ENCODE measurements at places on chromosomes 4 and X.

- no peak for DNase-seq
These were observed 261.2 kb upstream of the GPC4 start for GRCh38 chrX:133676344-133677122.

- no peak for DNase-seq
These were observed 21.8 kb upstream of the TBC1D14 start for GRCh38 chr4:6887591-6888371.

DNA sequence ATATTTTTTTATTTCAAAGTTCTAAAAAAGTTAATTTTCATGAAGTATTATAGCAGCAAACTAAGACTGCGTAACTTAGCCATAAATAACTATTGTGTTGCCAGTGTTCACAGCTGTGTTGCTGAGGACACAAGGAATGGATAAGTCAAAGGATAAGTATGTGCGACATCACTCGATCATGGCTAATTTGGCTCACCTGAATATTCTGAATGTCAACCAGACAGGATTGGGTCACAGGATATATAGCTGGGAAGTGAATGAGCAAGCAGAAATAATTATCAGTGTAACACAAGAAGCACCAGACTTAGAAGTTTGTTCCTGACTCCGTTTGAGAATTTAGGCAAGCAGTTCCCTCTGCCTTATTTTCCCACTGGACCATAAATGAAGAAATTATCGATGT is 33.9 kb downstream of the PRDM8 start:
- DNase-seq, result no peak

DNA sequence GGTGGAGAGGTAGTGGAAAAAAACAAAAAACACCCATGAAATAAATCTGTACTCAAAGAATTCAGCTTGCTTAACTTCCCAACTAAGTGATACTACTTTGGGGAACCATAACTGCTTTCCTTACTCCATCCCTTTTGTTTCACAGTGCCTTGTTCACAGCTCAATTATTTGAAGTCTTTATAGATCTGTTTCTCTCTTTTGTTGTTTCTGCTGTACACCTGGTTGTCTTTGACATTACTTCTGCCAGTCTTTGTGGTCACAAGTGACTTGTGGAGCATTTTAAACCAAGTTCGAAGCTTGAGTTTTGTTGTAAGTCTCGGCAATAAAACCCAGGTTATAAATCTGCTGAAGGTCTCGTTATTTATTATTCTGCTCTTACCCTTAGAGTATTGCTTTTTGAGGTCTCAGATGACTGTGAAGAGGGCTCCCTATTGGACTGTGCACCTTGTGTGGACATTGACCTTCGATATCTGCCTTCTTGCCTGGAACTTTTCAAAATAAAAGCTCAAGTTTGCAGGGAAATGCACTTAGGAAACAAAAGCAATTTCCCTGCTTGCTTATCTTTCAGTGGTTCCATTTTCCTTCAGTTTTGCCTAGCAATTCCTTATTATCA is 59.8 kb downstream of the ANK2 start:
- DNase-seq, result no peak

DNA sequence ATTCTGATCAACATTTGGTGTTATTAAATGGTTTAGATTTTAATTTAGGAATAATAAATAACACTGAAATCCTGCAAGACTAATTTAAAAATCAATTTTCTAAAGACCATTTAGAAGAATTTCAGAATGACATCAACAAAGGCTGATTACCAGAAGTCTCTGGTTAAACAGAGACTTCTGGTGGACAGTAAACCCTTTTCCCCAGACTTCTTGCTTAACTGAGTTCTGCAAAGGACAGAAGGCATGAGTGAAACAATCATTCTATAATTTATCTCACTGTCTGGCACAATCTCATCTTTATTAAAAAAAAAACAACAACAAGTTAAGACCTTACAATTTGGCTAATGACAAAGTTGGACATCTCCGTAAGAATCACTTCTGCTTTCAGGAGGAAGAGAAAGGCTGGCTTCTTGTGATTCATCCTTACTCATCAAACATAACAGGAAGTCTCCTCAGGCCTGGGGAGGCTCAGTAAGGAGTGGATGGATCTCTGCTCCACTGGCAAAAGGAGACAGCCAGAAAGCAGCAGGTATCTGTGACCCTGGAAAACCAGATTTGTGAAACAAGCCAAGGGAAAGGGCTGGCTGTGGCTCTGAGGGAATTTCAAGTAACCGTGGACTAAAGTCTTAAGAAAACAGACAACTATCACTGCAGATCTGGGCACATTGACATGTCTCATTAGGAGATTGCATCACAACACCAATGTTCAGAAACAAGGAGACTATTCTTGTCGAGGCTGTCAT is 908 bp upstream of the TLR6 start:
- DNase-seq, result no peak

- DNase-seq, result peak; percentile 6
These were observed 904.9 kb upstream of the EPHA5 start for GRCh38 chr4:66575008-66575696.

Measured in DMS 273 treated with DMSO at 0.1 percent for 48 hours (cell line).